ENCODE measurements at places on chromosomes 1 and 21.

GRCh38 chr1:235008239-235008638, 120.4 kb downstream of the TOMM20 start:
- no peak for DNase-seq

DNA sequence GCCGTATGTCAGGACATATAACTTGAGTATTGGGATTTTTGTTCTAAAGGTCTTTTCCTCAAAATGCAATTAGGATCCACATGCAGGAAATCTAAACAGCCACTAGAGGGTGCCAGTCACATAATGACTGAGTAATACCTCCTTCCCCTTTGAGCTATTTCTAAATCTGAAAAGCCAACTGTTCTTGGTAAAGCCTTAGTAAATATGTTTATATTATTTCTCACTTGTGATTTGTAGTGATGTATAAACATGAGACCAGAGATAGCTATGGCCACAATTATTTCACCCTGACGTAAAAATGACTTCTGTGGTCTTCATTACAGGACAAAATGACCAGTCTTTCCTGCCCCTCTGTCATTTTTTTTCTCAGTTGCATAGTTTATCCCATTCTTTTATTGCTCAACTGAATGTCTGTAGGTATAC, 41.0 kb upstream of the DR1 start:
- DNase-seq, result peak; percentile 1

- DNase-seq, result no peak
Measured at GRCh38 chr1:22658385-22659163, 5.5 kb downstream of the C1QB start.

- no peak for DNase-seq
Measured at GRCh38 chr21:39581414-39581813, 31.3 kb upstream of the B3GALT5 start.

DNA sequence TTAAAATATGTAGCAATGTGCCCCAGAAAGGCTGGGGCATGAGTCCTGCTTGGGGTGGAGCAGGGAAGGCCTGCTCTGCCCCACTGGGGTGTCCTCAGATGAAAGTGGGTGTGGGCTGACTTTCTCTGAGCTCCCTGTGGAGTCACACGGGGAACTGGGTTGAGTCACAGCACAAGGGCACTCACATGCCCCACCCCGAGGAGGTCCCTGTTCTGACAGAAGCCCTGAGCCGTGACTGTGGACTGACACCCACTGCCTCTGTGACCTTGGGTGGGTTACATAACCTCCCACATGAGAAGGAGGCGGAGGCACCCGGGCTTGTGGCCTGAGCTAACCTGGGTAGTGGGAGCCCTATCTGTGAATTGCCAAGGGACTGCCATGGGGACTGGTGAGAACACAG, 52.5 kb upstream of the TINAGL1 start:
- DNase-seq, result no peak

All from stimulated activated CD8-positive, alpha-beta memory T cell treated with anti-CD3 and anti-CD28 coated beads, Interleukin-7, amount 100 ng/mL, for 24 hours (primary cell).